ENCODE measurements at places on chromosomes 11 and 22.

DNA sequence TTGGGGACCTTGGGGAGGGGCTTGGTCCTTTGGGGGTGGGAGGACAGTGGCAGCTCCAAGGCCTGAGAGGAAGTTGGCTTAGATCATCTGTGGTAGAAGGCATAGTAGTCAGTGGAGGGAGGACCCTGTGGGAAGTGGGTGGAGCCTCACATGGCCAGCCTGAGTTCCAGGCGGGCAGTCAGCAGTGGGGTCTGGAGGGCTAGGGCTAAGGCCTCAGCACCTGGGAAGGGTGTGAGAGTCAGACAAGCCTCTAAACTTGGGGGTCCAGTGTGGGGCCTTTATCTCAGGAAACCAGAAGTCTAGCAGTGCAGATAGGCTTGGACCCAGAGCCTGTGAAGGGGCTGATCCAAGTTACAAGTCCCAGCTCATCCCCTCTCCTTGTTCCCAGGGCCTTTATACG lies 4.0 kb downstream of the NLRX1 start:
- DNase-seq = peak; percentile 83

GRCh38 chr11:73875840-73876239 lies 806 bp downstream of the COA4 start:
- DNase-seq = peak; percentile 5

DNA sequence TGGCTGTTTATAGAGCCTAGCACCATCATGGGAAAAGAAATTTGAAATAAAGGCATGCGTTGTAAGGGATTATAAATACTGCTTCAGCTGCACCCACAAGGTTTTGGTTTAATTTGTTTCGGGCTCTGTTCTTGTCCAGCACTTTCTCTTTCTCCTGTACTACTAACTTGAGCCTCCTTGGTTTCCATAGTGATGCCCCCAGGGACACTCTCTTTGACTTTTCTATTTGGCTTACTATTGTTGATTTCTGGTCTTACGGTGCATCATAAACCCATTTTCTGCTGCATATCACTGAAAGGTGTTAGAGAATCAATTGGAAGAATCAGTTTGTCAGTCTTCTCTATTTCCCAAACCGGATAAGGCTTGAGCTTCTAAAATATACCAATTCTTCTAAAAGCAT lies 1674.3 kb upstream of the RAG2 start:
- DNase-seq = no peak

DNA sequence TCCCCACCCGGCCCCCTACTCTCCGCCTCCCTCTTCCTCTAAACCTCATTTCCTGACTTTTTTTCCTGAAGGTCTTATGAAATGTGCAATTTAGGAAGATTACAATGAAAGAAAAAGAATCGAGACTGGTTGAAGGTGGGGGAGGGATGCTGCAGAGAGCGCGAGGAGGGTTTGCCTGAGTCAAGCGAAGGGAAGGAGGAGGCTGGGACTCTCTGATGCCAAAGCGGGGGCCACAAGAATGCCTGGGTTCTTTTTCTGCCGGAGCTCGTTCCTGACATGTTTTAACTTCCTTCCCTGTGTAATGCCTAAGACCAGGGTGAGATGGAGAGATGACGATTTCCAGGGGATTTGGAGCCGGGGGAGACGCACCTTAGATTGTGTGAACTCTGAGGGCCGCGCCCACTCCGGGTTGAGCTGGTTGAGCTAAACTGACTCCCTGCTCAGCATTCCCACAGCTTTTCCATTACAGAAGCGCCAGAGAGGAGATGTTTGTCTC lies 270.5 kb upstream of the SORL1-AS1 start:
- no peak for DNase-seq

- peak; percentile 96 for DNase-seq
Observed at GRCh38 chr22:39266398-39267030, 21.7 kb upstream of the PDGFB start.

DNA sequence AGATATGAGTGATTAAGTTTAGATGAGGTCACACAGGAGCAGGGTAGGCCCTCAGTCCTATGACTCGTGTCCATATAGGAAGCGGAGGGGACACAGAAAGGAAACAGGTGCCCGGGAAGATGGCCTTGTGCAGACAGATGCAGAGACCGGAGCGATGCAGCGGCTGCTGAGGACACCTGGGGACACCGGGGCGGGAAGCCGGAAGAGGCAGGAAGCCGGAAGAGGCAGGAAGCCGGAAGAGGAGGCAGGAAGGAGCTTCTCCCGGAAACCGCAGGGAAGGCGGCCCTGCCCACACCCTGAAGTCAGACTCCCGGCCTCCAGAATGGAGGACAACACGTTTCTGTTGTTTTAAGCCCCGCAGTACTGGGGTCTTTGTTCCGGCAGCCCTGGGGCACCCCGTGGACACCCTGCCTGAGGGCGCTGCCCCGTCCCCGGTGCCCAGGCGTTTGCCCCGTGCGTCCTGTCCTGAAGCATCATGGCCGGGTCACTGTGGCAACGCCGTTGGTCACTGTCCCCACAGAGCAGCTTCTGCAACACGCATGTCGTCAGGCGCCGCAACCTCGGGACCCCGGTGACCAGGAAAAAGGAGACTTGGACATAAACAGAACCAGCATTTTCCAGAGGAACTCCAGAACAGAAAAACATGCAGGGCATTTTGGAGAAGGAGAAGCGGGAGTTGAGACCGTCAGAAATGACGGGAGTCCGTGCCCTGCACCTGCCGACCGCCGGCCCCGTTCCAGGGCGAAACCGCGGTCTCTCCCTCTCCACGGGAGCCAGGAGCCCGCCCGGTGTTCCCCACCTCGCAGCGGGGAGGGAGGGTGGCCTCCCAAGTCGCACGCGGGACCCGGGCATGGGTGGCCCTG lies 103.4 kb downstream of the BRD1 start:
- DNase-seq = no peak

DNA sequence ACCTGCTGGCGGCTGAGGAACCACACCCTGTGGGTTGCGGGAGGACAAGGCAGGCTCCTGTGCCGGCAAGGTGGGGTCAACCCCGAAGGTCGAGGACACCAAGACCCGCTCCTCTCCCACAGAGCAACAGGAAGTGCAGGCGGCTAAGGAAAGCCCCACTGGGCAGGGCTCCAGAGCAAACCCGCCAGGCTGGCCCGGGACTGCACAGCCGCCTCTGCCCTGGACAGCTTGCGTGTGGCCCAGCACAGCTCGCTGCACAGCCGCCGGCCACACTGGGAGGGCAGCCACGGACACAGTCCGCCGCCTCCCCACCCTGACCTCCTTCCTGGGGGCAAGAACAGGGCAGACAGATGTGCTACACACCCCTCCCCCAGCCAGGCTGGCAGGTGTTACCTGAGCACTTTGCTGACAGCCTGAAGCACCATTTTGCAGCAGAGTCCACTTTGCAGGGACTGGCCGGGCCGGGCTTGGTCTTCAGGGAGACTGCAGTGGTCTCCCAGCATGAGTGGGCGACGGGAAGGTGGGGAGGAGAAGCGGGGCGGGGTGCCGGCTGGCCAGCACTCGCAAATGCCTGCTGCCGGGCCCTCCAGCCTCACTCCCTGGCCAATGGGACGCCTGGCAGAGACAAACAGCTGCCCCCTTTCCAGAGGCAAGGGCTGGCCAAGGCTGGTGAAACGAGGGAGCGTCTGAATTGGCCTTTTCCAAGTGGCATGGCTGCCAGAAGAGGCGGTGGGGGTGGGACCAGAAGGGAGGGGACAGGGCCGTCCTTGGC lies at the start of gene MOB2:
Gene MOB2, minus strand, starts transcription at position 726 of the 772 bp plus-strand sequence. Its CDS starts 223 bp downstream, at position 503.
- DNase-seq = peak; percentile 56

- no peak for DNase-seq
Observed at GRCh38 chr22:41683616-41684015, 5.1 kb downstream of the SNU13 start.

GRCh38 chr11:16040151-16040550 lies 316.2 kb downstream of the SOX6 start:
- no peak for DNase-seq

DNA sequence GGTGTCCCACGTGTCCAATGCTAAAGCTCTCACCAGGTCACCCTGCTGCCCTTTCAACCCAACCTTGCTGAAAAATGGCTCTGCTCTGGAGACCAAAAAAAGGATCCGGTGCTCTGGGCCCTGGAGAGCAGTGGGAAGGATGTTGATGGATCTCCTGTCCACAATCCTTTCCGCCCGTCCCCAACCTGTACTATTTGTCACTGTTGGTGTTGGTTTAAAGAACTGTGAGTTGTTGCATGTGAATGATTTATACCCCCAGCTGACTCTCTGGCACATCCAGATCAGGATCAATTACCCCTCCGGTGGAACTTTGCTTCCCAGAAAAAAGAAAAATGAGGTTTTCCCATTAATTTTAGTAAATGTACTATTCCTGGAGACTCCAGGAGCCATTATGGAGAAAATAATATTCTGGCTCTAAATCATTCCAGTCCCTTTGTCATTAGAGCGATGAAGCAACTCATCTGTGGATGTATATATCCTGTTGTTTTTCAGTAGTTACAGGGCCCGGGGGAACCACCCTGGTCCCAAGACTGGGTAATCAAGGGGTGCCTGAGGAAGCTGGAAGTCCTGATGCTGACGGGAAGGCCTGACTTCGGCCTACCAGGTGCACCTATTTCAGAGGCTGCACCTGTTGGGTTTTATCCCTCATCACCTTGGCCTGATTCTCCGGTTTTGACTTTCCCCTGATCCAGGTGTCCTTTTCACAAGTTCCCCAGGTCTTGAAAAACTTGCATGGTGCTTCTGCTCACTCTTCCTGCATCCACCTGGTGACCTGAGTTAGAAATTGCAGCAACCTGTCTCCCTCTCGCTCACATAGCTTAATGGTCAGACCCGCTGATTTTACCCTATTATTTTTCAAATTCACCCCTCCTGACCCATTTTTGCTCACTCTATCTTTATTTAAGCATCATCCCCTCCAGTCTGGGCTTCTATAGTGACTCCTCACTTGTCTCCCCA lies 209.2 kb upstream of the SEZ6L start:
- no peak for DNase-seq

- DNase-seq = no peak
Observed at GRCh38 chr11:35116245-35116644, 22.7 kb upstream of the CD44 start.

DNA sequence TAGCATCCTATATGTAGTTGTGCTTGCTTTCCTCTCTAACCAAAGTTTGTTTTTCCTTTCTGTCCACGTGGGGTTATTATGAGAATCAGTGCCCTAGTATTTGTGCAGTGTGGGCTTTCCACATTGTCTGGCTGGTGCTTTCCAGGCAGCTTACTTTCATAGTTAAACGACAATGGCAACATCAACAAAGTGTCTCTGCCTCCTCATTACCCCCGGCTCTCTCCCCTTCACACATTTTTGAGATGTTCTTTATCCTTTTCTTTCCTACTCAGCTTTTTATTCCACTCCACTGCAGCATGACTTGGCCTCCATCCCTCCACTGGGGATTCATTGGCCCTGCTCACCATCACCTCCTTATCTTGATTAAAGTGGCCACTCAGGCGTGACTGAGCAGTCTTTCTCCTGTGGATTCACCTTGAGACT lies 19.1 kb downstream of the SPECC1L start:
- no peak for DNase-seq

GRCh38 chr11:74815966-74816365 lies 67.3 kb downstream of the RNF169 start:
- no peak for DNase-seq

DNA sequence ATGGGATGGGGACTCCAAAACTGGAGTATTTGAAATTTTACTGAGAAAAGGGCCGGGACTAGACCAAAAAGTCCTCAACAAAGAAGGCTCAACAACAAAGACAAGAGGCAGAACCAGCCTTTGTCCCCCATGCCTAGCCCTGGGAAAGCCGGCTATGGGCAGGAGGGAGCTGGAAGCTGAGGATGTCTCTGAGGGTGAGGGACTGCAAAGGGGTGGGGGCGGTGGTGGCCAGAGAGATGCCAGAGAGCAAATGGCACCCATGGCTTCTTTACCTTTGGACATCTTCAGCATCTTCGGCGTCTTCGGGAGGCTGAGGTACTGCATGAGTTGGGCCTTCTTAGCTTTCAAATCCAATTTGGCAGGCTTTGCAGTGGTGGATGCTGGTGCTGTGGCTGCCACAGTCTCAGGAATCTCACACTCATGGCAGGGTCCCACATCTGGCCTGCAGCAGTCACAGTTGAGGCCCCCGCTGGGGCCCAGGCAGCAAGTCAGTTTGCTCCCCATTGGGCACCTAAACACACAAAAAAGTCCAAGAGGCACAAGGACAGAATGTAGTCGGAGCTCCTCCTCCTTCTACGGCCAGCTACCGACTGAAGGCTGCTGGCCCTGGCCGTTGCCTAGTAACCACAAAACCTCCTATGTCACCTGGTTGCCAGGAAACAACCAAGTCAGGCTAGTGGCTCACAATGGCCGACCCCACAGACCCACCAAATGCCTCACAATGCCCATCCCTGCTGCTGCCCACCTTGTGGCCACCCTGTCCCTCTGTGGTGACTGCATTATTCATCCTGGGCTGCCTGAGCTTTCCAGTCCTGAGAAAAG lies at the start of gene C22orf42:
Gene C22orf42, minus strand, starts transcription at position 592 of the 822 bp plus-strand sequence. Its CDS starts 88 bp downstream, at position 504.
- DNase-seq = no peak

DNA sequence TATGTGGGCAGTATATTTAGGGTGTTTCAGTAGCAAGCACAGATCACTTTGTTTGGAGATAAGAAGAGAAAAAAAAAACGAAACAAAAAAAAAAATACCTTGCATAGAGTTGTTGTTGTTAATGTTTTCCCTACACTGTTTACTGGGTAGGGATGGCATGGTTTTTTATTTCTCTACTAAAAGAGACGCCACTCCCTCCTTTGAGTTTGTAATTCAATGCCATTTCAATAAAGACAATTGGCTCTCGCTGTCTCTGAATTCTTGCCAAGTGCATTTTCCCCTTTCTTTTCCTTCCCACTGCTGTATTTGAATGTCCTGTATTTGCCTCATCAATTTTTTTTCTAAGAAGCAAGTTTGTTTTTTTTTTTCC lies 213.9 kb upstream of the UBASH3B start:
- DNase-seq = no peak

- peak; percentile 12 for DNase-seq
Observed at GRCh38 chr11:20097319-20098221, 62.7 kb downstream of the DBX1 start.

DNA sequence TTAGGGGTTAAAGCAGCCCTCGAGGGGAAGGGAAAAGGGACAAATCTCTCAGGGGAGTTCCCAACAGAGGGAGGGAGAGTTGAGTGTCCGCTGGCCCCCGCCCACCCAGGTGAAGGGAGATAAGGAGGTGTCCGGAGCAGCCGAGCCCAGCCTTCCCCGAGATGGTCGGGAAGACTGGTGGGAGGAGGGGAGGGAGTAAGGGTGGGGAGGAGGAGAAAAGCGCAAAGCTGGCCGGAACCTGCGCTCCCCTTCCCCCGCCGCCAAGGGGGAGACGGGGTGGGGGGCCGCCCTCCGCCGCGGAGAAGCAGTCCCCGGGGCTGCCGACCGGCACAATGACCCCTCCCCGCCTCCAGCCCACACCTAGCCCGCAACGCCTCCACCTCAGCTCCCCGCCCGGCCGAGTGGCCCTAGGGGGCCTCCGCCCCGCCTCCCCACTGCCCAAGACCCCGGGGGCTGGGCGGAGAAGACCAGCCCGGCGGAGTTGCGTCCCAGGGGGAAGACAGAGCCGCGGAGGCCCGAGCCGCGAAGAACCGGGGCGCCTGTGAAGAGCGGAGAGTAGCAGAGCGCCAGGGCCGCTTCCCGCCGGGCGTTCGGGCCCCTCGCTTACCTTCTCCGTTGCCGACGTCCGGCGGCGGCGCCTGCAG lies 479 bp downstream of the RSF1 start:
- peak; percentile 29 for DNase-seq

All from suppressor macrophage treated with lipopolysaccharide for 1 hour (primary cell).